NCI-H226 (cell line): ENCODE measurements at places on chromosomes 13 and 19.

DNA sequence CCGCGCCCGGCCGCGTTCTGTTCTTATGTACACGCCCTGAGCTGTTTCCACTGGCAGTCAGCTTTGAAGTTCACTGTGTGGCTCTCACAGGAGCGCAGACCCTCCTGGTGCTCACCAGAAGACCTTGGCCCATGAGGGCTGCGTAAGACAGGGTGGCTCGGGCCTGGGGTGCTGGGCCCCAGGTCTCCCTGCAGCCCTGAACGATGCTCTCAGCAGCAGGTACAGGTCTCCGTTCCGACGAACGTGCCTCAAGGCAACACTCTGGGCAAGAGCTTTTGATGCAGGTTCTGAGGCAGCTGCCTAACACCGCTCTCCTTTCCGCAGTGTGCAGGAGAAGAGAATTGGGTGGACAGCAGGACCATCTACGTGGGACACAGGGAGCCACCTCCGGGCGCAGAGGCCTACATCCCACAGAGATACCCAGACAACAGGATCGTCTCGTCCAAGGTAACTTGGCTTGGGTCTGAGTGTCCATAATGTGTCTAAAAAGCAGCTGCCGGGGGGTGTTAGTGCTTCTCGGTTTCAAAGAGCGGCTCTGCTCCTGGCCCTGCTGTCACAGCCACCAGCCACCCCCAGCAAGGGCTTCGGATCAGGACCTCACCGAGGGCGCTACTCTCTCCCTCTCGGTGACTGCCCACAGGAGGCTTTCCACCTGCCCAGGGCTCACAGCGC is 95.1 kb downstream of the ATP11A start:
- DNase-seq, result no peak

DNA sequence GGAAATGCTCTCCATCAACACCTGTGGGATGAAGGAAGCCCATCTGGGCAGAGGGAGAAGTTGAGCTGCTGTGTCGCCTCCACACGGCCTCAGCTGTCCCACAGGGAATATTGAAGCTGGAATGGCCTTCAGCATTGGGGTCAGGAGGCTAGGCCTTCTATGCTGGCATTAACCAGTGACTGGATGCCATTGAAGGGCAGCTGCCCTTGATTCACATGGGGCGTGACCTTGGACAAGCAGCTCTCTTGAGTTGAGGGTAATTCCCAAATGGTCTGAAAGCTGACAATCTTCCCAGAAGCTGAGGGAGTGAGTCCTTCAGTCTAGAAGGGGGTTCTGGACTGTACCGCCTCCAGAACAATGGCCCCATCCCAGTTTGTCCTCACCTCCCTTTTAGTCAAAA is 6.7 kb downstream of the BCL3 start:
- DNase-seq, result no peak

DNA sequence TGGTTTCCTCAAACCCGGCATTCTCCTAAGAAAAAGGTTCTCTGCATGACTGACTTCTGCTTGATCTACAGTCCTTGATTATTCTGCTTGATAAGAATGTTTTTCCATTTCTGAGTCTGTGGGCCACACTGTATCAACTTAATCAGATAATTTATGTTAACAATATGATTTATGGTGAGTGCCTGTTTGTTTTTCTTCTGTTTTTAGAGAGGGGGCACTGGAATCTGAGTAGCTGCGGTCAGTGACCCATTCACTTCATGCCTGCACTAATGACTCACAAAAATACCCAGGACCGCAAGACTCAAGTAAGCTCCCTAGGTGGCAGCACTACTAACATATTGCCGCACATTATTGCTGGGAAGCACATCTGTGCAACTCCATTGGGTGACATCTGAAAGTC is 542.3 kb upstream of the ATXN8OS start:
- no peak for DNase-seq

DNA sequence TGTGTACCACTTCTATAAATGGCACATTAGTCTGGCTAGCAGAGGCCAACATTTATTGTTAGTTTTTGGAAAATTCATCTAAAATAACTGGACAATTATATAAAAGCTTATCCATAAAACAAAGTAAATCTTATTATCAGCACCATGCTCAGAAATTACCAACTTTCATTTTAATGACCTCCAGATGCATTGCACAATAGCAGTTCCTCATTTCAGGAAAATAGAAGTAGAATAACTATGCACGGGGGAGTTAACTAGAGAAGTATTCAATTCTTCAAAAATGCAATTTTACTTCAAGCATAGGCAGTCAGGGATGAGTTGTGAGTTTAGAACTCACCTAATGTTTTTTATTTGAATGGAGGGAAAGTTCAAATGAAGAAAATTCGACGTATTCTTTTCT is 1023.5 kb downstream of the PCDH17 start:
- no peak for DNase-seq

GRCh38 chr19:48600679-48601417 is 5.7 kb upstream of the SPACA4 start:
- no peak for DNase-seq

GRCh38 chr19:6521718-6522646 is 8.8 kb upstream of the TNFSF9 start:
- DNase-seq, result peak; percentile 62

DNA sequence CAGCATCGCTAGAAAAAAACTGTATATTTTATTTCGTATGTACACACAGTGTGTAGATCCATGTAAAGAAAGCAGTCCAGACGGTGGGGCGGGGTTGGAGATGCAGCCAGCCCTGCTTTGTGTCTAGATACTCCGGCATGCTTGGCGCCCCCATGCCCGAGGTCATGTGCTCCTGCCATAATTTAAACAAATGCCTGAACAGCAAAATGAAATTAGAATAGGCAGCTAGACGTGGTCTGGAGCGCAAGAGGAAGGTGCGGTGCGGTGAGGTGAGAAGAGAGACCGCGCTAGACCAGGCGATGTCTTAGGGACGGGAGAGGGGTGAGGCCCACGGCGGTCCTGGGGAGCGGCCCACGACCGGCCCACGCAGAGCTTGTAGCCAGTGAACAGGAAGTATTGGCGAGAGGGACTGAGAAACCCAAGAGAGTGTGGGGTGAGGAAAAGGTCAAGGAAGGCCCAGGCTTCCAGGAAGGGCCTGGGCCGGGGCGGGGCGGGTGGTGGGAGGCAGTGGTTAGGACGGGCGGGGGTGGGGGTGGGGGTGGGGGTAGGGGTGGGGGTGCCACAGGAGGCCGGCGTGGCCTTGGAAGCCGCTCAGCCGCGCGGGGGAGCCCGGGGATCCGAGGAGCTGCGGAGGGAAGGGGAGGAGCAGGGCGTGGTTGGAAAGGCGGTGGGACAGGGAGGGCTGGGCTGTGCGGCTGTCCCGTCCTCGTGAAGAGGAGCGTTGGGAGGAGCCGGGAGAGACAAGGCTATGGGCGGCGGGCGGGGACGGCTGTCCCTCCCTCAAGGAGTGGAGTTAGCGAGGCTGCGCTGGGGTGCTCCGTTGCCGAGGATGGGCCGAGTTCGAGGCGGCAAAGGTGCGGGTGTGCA is 254.7 kb upstream of the SGCG start:
- peak; percentile 29 for DNase-seq

DNA sequence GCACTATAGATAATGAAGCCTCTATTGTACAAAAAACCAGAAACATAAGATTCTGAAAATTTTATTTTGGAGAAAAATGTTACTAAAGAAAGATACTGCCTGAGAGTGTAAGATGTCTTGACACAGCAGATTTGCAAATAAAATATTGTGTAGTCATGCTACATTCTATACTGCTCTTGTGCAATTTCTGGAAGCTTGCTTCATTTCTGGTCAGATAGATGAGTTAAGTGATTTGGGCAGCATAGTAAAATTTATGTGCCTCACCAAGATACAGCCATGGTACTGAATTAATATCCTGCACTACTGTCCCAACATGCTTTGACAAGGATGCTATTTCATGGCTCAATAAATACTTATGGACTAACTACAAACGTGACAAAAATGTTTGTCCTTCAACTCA is 55.1 kb upstream of the STARD13 start:
- no peak for DNase-seq

- no peak for DNase-seq
Measured at GRCh38 chr19:17337675-17338432, 501 bp downstream of the GTPBP3 start.

GRCh38 chr13:113090415-113090770 is 15.2 kb upstream of the F7 start:
- DNase-seq, result no peak
